Panc1 (cell line): ENCODE measurements at places on chromosomes 12 and 14. TPM values are rescaled to one million over a fixed set of nuclear protein-coding genes. Genes with fewer than 3 reads are reported as not detected.

GRCh38 chr12:48004053-48004941 is at the start of gene COL2A1:
Gene COL2A1, minus strand, starts transcription at chr12:48004476. Its CDS starts 155 bp downstream, at chr12:48004321.
- no peak for DNase-seq

BCL11B gene
- 0.23 TPM for total RNA-seq

- DNase-seq = no peak
These were observed 953.8 kb downstream of the TRHDE start for GRCh38 chr12:73225941-73226340.

KLHDC1 gene
- 1.3 TPM for total RNA-seq

CLEC6A gene
- total RNA-seq = not detected

DNA sequence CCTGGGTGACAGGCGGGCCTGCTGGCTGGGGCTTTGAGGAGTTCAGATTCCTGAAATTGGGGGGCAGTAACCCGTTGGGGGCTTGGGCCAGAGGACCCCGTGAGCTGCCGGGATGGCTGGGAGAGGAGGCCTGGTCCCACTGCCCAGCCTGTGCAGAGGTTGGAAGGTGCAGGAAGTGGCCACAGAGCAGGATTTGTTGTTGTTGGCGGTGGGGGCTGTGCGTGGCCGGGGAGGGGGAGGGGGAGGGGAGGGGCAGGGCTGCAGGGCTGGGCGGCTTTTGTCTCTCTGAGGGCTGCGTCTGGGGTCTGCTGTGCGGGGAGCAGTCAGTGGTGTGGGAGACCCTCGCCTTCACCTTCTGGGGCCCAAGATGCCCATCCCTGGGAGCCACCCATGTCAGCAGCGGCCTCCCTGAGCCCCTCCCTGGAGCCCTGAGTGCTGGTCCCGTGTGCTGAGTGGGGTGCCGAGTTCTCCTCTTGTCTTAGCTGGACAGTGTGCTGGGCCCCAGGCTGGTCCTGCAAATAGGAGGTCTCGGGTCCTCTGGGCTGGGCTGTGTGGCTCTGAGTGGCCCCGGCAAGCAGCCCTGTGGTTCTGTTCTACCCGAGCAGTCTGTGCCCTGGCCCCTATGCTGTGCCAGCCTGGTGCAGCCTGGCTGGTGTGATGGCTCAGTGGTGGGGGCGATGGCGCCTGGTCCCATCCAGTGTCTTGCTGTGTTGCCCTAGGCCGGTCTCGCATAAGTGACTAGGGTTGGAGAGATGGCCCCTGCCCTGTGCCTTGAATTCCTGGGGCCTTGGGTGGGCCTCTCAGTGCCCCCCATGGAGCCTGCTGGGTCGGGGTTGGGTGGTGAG is 10.3 kb downstream of the KIF26A start:
- DNase-seq = no peak

GRCh38 chr14:87940382-87940781 is 52.6 kb downstream of the GALC start:
- no peak for DNase-seq

DNA sequence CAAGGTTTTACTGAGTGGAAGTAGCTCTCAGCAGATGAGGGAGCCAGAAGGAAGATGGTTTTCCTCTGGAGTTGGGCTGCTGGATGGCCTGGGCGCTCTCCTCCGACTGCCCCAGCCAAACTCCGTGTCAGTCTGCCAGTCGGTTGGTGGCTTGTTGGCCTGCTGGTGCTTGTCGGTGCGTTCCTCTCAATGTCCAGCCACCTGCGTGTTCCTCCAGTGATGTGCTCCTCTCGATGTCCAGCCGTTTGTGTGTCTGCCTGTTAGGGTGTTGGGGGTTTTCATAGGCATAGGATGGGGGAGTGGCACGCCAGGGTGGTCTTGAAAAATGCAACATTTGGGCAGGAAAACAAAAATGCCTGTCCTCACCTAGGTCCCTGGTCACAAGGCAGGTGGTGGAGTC is 37.0 kb upstream of the LDHB start:
- DNase-seq = no peak

DNA sequence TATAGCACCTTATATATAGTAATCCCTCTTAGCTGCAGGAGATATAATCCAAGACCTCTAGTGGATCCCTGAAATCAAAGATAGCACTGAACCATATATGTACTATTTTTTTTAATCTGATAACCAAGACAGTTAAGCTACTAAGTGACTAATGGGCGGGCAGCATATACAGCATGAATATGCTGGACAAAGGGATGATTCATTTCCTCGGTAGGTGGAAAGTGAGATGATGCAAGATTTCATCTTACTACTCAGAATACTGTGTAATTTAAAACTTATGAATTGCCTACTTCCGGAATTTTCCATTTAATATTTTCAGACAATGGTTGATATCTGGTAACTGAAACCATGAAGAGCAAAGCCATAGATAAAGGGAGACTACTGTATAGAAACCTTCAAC is 36.2 kb downstream of the PRMT8 start:
- DNase-seq = no peak

- DNase-seq = no peak
These were observed 63.4 kb downstream of the BEGAIN start for GRCh38 chr14:100523843-100524169.

DNA sequence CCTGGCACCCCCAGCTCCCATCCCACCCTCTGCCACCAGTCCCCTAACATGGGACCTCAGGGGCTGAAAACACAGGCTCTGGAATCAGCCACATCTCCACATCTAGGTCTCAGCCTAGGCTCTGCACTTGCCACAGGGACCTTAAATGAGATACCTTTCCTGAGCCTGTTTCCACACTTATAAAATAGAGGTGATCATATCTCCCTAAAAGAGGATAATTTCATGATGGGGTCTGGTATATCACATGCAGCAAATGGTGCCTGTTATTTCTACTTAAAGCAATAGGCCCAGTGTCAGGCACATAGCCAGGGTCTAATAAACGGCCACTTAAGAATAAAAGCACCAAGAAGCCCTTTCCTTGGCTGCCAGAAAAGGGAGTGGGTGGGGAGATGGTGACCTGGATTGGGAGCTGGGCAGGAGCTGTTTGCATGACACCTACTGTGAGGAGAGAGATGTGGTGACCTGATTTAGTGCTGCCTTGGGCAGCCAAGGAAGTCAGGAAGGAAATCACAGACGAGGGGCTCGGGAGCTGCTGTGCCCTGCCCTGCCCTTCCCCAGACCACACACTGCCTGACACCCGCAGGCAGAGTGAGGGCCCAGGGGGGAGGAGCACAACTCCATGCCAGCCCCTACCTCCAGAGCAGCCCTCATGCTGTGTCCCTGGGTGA is 71.2 kb downstream of the IRF2BPL start:
- no peak for DNase-seq

GNB3 gene
- 0.21 TPM for total RNA-seq

RIPK3 gene
- total RNA-seq = not detected

DNA sequence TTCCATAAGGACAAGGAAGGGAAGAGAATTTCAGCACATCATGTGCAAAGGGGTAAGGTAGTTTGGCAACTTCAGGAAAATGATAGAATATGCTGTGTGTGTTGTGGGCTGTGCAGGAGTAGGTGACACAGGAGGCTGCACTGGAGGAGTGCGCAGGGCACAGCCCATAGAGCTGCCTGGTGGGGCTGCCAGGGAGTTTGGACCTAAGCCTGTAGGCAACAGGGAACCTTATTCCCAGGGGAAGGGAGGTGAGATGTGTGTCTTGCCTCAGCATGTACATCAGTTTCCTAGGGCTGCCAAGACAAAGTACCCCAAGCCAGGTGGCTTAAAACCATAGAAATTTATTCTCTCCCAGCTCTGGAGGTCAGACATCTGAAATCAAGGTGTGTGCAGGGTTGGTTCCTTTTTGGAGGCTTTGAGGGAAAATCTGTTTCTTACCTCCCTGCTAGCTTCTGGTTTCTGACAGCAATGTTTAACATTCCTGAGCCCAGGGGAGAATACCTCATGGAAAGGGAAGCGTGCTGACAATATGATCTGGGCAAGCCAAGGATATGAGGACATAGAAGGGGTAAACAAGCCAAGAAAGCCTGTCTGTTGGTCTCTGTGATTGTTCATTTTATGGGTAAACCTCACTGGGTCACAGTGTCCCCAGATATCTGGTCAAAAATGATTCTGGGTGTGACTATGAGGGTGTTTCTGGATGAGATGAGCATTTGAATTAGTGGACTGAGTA is 174.0 kb upstream of the NTF3 start:
- DNase-seq = no peak

DNA sequence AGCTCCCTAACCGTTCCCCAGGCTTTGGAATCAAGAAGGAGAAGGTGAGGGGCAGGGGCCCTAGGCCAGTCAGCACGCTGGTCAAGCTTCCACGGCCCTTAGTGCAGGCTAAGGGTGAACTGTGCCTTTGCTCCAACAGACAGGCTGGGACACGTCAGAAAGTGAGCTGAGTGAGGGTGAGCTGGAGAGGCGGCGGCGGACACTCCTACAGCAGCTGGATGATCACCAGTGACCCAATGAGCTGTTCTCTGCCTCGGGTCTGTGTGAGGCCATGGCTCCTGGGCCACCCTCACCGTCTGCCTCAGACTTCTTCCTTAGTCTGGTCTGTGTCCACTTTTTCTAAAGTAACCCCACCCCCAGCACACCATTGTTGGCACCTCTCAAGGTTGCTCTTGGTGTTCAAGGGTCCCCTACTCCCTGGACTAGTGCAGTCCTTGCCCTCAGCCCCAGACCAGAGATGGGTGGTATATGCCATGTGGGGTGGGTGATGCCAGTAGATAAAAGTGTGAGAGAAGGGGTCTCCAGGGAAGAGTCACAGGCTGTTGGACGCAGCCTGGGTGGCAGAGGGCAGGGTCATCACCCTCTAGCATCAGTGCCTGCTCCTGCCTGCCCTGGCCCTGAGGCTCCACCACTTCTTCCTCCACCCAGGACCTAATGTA is 20.7 kb downstream of the PRPF40B start:
- no peak for DNase-seq

GRCh38 chr12:16030744-16031143 is 119.6 kb downstream of the DERA start:
- DNase-seq = no peak

GRCh38 chr12:121911824-121912585 is 6.4 kb upstream of the CFAP251 start:
- no peak for DNase-seq

DNA sequence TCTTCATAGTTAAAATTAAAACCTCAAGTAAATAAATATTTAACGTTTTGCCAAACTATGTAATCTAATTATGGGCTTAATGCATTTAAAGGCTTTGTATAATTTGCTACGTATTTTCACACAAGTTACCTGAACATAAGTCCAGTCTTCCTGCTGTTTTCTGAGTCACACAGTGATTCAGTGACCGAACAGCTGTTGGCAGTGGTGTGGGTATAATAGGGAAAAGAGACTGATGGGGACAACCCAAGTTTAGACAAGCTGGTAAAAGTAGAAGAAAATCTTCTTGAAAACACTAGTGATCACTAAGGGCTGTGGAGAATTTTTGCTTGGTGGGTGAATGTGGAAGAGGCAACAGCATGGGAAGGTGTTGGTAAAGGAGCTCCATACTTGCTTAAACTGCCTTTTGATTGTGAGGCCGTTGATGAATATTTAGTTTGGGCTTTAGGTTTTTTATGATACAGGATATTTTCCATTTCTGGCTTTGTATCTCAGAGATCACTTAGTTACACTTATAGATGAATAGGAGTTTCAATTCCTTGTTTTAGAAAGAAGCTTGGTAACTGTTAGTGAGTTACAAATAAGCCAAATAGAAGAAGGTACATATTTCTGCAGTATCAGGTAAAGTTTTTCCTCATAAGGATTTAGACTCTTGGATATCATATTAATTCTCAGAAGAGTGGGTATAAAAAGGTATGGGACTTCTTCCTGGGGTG is 23.9 kb downstream of the LRRK2 start:
- no peak for DNase-seq

DNA sequence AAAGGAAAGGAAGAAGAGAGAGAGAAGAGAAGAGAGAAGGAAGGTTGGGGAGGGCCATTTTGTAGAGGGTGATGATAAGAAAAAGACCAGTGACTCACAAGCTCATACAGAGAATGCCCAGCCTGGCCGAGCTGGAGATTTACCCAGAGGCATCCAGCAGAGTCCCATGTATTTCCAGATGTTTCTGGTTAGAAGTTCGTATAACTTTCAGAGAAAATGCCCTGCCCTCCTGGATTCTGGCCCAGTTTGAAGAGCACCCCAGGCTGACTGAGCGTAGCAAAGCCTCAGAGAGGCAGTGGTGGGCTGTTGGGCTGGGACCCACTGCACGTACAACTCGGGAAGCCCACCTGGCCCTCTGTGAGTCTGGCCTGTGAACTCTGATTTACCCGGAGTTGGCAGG is 221.8 kb downstream of the SLC41A2 start:
- no peak for DNase-seq

DNA sequence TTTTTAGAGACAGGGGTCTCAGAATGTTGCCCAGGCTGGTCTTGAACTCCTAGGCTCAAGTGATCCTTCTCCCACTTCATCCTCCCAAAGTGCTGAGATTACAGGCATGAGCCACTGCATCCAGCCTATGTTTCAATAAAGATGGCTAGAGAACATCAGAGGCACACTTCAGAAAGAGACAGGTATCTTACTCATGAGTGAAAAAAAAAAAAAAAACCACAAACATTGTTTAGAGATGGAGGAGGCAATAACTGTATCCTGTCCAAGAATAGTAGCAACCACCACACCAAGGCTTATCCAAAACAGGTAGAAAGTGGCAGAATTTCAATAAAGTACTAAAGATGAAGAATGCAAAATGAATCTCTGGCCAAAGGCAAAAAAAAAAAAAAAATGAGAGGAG is 30.3 kb downstream of the EEA1 start:
- no peak for DNase-seq

SBNO1 gene
- total RNA-seq = 68.7 TPM
